Adipocyte (in vitro differentiated cells): ENCODE measurements at places on chromosomes 12 and 14.

GRCh38 chr12:128276471-128276870 is 9.5 kb downstream of the TMEM132C start:
- no peak for DNase-seq

GRCh38 chr12:46752396-46752795 is 73.4 kb downstream of the SLC38A4 start:
- peak; percentile 38 for DNase-seq

GRCh38 chr12:32587581-32588495 is 91.3 kb upstream of the DNM1L start:
- no peak for DNase-seq

DNA sequence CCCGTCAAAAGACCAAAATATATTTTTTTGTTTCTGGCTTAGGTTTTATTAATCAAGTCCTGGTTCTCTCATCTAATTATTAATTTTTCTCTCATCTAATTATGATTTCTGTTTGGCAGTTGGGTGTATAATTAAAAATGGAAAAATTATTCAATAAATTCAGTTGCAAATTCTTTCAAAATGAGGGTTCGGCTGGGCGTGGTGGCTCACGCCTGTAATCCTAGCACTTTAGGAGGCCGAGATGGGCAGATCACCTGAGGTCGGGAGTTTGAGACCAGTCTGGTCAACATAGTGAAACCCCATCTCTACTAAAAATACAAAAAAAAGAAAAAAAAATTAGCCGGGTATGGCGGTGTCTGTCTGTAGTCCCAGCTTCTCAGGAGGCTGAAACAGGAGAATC is 3.9 kb upstream of the GTSF1 start:
- DNase-seq = no peak

- no peak for DNase-seq
These were observed 150.9 kb downstream of the TTC6 start for GRCh38 chr14:37746140-37746832.

DNA sequence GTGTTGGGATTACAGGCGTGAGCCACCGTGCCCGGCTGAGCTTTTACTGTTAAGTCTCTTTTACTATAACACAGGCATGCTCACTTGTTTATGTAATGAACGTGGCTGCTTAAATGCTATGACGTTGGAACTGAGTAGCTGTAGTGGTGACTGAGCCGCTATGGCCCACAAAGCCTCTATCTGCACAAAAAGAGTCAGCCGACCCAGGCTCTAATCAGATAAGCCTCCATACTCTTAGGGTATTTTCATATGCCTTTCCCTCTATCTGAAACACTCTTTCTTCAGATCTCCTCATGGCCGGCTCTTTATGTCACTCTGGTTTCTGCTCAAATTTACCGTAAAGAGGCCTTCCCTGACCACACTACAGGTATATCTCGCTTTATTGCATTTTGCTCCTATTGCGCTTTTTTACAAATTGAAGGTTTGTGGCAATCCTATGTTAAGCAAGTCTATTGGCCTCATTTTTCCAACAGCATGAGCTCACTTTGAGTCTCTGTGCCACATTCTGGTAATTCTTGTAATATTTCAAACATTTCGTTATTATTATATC is 8.0 kb downstream of the SLC2A14 start:
- no peak for DNase-seq

DNA sequence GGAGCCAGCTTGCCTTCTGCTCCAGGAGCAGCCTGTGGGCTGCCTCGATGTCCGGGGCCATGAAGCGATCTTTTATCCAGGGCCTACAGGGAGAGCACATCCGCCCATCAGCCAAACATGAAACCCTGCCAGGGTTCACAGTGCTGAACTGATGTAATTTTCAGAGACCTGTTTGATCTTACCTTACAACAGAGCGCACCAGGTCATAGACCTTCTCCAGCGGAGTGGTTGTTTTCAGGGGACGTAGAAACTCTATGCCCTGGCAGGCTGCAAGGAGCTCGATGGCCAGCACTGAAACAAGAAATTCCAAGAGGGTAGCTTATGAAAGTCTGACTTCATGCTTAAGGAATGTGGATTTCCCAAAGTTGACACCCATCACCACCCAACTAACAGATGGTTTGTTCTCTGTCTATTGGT is 19.7 kb downstream of the HAL start:
- DNase-seq = no peak

- peak; percentile 83 for DNase-seq
These were observed 16.2 kb downstream of the PYGL start for GRCh38 chr14:50928002-50928635.

- DNase-seq = no peak
These were observed 411.1 kb downstream of the TMTC2 start for GRCh38 chr12:83097643-83098342.

DNA sequence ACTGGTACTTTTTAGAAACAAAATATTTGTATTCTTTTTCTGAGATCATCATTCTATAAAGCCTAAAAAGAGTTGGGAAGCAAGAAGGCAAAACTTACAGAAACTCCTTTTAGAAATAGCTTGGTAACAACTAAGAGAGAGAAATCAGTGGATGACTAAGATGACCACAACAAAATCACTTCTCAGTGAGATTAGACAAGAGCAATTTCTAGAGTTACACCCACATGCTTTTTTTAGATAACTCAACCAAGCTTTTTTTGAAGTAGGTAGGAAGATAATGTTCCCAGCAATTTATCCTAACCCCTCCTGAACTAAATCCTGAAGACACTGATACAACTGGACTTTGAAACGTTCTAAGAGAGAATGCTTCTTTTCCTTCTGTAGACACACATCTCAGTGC is 576.4 kb downstream of the SLC6A15 start:
- no peak for DNase-seq

DNA sequence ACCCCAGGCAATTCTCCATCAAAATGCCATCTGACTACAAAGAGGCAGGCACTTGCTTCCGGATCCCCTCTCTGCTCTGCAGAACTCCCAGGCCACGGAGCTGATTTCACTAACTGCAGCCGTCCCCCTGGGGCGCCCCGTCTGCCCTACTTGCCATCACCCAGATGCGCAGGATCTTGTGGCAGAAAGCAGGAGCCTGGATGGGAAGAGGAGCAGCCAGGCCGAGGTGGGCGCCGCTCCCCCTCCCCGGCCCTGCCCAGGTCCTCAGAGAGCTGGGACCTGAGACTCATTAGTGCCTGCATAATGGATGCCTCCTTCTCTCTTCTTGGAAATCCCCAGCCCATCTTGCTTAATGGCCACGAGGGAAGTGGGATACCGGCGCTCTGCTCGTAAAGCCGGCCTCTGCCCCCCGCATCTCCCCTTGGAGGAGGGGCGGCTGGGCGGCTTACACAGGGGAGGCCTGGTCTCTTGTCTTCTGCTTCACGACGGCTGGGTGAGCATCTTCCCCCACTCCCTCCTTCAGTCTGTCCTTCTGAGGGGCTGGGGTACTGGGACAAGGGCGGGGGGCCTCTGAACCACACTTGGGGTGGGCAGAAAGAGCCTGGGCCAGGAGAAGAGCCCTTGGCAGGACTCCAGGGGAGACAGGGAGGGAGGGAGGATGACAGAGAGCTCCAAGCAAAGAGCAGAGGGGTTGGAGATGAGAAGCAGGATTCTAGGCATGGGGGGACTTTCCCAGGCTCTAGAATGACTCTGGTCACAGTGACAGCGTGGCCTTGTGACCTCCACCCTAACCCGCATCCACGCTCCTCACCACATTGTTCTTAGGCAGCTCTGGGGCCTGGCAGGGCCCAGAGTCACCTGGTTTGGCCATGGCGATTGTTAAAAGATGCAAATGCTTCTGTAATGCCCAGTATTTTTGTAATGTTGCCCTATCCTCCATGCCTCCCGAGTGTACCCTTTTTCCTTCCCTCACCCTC is 19.4 kb upstream of the EML1 start:
- DNase-seq = no peak

DNA sequence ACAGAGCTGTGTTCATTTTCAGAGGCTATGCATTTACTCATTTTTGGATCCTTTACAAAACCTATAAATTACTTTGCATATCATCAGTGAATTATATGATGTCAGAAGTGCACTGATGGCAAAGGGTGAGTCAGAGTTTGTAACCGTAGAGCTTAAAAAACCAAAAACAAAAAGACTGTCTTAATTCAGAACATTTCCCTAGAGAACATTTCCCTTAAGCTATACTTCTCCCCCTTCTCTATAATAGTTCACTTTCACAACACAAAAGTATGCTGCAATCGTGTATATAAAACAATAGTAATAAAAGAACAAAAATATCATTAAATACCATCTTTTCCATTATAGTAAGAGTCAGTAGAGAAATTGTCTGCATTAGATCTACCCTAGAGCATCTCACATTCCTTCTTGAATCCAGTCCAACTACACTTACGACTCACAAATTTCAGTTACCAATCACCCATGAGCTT is 934.9 kb downstream of the LRFN5 start:
- no peak for DNase-seq

DNA sequence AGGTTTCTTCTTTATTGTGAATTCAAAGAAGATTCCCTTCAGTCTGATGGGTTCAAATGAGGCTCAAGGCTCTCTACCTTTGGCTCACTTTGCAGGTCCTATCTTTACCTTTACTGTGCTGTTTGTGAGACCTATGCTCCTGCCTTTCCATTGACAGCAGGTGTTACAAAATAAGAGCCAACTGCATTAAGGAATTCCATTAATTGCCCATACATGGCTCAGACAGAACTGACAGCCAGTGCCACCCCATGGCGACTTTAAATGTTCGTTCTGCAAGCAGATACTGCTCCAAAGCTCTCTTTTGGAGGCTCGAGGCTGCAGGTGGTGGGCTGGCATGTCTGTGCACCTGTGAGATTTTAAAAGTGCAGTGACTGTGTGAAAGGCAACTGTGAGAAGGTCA is 44.7 kb downstream of the RBM19 start:
- no peak for DNase-seq

- DNase-seq = peak; percentile 82
These were observed 3.5 kb downstream of the C12orf75 start for GRCh38 chr12:105334001-105334400.

DNA sequence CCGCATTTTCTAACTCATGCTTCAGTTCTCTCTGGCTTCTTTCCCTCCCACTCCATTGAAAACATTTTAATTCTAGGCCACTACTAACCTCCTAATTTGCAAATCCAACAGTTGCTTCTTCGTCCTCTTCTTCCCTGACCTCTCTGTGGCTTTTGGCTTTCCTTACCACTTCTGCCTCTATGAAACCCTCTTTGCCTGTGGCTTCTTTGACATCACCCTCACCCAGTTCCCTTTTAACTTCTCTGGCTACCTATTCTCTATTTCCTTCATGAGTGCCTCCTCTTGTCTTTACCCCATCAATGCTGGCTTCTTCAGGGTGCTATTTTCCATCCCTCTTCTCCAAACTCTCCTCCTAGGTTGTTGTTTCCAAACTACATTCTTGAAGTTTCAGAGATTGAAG is 4.4 kb upstream of the HCFC2 start:
- no peak for DNase-seq

GRCh38 chr12:105698075-105698474 is 367.6 kb downstream of the C12orf75 start:
- no peak for DNase-seq

DNA sequence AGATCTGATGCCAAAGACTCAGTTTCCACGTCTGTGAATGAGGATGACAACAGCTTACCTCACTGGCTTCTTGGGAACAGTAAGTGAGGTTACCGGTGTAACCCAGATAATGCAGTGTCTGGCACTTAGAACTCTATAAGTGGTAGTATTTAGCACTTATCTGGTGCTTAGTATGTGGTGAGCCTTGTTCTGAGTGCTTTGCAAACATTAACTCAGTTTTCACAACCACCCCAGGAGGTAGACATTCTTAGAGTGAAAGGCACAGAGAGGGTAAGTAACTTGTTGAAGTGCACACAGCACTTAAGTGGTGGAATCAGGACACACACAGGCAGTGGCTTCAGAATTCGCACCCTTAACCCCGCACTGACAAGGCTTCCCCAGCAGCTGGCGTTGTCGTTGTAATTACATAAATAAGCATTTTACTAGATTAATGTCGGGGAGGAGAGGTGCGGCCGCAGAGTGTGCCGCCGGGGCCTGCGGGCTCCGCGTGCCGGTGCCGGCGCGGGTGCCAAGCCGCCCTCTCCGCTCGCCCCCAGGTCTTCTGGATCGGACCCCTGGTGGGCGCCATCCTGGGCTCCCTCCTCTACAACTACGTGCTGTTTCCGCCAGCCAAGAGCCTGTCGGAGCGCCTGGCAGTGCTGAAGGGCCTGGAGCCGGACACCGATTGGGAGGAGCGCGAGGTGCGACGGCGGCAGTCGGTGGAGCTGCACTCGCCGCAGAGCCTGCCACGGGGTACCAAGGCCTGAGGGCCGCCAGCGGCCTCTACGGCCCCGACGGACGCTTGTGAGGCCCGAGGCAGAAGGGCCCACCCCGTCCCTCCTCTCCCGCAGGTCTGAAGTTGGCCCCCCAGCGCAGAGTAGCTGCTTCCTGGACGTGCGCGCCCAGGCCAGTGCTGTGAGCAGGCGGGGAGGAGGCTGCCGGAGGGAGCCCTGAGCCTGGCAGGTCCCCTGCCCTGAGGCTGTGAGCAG is 4.6 kb downstream of the AQP2 start:
- no peak for DNase-seq

- no peak for DNase-seq
These were observed 137.3 kb downstream of the FOXN3 start for GRCh38 chr14:89279649-89280232.

DNA sequence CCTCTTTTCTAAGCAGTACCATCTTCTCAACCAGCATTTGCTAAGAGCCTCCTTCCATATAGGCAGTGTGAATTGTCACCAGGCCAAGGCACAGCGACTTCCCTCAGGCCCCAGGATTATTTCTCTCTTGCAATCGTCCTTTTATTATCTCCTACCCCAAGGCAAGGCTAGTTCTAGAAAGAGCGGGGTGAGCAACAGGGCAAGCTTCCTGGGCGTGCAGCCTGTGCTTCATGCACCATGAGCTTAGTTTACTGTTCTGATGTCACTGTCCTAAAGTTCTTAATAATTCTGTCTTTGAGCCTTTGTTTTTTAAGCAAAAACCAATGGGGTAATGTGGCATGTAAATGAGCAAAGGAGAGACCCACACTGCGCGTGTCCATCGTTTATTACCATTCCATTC is 27.9 kb downstream of the DUSP6 start:
- DNase-seq = no peak

GRCh38 chr14:88386256-88386794 is 868 bp downstream of the SPATA7 start:
- DNase-seq = peak; percentile 8

GRCh38 chr14:58430156-58430555 is 2.6 kb downstream of the KIAA0586 start:
- DNase-seq = peak; percentile 25

DNA sequence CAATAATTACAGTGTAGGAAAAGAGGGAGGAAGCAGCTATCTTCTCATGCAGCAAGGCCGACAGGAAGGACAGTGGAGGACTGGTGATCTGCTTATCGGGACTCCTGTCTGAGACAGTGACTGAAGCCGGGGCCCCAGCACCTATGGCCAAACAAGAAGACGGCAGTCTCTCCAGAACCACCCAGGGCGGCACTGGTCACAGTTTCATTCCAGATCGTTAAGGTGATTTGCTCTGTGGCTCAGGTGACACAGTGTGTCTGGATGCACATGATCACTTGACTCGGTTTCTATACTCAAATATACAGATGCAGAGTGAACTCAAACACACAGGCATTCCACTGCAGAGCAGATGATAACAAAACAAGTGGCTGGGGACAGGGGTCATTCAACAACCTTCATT is 52.1 kb upstream of the CORO1C start:
- no peak for DNase-seq
